Stimulated activated CD8-positive, alpha-beta memory T cell treated with anti-CD3 and anti-CD28 coated beads, Interleukin-2, amount 100 ng/mL, for 48 hours (primary cell): ENCODE measurements at places on chromosomes 6 and 20.

DNA sequence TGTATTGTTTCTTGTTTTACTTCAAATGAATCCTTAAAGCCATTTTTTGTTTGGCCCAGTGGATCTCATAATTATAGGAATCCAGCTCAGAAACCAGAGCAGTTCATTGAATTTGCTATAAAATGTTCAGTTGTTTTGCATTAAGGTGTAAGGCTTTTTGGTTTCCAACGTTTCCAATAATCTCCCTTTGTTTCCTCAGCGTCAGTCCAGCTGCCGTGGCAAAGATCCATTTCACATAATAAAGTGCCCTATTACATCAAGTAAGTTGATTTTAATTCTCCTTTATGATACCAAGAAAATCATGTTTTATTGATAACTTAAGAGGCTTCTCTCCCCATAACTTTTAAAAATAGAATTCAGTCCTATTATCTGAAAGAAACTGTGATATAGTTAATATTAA, 472.6 kb downstream of the UTRN start:
- DNase-seq: no peak

- no peak for DNase-seq
Observed at GRCh38 chr20:7171911-7172310, 404.4 kb downstream of the BMP2 start.

DNA sequence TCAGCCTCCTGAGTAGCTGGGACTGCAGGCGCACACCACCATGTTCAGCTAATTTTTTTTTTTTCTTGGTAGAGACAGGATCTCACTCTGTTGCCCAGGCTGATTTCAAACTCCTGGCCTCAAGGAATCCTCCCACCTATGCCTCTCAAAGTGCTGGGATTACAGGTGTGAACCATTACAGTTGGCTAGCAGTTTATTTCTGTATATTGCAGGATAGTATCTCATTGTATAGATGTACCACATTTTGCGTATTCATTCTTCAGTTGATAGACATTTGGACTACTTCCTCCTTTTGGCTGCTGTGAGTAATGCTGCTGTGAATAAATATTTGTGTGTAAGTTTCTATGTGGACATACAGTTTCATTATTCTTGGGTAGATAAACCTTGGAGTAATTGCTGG, 32.9 kb downstream of the ASXL1 start:
- no peak for DNase-seq

DNA sequence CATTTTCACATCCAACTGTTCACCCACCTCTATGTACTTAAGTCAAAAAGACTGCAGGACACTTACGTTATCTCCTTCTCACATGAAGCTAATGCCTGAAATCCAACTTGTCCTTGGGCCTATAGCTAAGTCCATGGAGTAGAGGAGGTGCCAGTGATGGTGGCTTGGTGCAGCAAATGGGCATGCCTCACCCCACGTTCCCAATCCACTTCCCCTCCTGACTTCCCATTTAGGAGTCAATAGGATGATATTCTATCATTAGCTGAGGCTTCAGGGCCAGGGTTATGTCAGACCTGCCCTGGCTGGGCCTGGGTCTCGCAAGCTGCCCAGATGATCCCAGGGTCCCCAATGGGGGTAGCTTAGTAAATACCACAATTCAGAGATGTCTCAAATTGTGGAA, 410.4 kb downstream of the MAFB start:
- DNase-seq: no peak

DNA sequence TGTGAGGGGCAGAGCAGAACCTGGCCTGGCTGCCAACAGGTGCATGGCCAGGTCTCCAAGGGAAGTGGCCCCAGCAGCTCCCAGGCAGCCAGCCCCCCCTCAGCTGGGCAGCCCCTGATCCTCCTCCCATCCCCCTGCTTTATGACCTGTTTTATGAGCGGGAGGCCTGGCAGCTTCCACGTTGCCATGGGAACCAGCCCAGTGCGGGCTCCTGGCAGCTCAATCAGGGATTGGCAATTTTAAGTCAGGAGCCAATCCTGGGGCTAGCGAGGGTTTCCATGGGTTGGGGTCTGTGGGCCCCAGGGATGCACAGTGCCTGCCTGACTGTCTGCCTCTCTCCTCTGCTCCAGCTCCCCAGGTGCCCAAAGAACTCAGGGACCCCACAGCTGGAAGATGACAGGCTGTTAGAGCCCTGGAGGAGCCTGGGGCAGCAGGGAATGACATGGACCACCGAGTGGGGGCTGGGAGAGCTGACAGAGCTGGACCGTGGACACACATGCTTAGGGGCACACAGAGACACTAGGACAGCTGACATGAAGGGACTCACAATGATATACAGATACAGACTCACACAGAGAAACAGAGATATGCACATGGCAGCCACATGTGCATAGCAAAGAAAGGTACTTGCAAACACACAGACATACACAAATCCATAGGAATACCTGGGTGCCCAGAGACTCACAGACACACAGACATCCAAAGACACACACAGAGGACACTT, 56.5 kb upstream of the SIRPA start:
- no peak for DNase-seq

- no peak for DNase-seq
Observed at GRCh38 chr6:22343864-22344263, 47.0 kb upstream of the PRL start.

GRCh38 chr20:17316316-17317038, 89.6 kb downstream of the PCSK2 start:
- DNase-seq: no peak

DNA sequence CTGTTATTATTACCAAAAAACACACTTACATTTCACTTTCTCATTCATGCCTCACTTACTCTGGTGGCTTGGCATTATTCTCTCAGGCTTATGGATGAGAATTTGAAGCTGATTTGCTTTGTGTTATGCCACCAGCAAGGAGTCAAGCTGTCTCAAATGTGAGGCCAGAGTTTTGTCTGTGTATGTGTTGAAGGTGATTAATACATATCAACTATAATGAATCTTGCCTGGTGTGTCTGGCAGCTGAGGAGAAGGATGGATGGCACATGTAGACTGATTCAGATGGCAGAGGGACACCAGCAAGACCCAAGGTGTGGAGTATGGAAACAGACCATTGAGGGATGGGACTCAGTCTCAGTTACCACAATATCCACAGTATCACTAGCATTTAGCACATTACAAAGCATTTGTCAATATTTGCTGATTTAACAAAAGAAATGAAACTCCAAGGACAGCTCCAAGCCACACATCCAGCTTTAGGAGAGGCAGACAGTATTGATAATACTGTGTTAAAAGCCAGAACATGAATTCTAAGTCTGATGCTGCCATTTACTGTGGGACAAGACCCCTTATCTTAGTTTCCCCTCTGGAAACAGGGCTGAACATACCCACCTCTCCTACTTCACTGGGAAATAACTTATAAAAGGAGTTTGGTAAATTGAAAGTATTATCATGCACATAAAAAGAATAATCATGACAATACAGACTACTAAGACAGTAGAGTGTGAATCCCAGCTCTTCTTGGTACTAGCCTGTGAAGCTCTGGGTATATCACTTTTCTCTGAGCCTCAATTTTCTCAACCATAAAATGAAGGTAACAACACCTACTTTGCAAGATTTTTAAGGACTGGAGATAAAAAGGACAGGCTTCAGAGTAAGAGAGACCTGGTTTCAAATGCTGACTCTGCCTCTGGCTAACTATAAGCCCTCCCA, 11.2 kb downstream of the BCL2L1 start:
- DNase-seq: no peak

- no peak for DNase-seq
Observed at GRCh38 chr6:163841733-163842132, 427.2 kb downstream of the QKI start.

- peak; percentile 11 for DNase-seq
Observed at GRCh38 chr6:151723152-151723551, 84.3 kb upstream of the ESR1 start.

- peak; percentile 50 for DNase-seq
Observed at GRCh38 chr6:29792123-29793035, 35.2 kb upstream of the HLA-G start.

- no peak for DNase-seq
Observed at GRCh38 chr6:19408331-19408730, 428.8 kb upstream of the ID4 start.

GRCh38 chr20:49267327-49267726, 10.5 kb downstream of the ZNFX1 start:
- no peak for DNase-seq

DNA sequence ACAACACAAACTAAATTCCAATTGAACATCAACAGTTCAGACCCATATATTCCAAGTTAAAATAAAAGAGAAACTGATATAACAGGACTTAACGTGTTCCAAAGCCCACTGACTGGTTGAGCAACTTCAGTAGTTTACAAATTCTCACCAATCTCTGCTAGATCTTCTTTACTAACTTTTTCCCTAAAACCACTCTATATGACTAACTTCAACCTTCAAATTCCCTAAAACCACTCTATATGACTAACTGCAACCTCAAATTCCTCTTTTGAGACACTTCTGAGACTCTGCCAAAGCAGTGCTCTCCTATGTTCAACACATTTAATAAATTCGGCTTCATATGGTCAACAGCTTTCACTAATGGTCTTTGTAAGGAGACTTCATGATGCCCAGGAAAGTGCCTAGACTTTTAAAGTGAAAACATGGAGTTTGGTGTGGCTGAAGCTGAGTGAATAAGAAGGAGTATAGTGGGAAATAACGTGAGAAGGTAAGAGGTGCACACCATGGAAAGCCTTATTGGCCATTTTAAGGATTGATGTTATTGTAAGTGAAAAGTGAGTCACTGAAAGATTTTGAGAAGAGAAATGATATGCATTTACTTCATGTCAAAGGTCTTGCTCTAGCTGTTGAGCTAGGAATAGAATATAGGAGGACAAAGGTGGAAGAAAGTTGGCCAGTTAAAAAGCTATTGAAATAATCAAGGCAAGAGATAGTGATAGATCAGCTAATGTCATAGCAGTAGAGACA, 134.0 kb upstream of the HCRTR2 start:
- DNase-seq: no peak

GRCh38 chr6:137365707-137366437, 128.3 kb downstream of the OLIG3 start:
- DNase-seq: no peak

DNA sequence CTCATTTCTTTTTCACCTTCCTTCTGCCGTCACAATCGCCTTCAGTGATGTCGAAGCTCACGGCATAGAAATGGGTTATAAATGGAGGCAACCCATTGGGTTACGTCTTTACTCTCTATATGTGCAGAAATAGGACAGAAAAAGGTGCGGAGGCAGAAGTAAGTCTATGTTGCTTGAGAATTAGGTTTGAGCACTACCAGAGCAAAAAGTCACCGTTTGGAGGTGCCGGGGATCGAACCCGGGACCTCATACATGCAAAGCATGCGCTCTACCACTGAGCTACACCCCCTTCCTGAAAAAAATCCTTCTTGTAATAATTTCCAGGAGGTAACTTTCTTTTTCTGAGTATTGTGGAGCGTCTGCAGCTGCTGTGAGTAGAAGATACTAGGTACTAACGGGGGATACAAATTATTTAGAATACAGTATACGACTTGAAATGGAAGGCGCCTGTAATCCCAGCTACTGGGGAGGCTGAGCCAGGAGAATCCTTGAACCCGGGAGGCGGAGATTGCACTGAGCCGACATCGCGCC, 134.2 kb downstream of the TRIM27 start:
- DNase-seq: peak; percentile 24

DNA sequence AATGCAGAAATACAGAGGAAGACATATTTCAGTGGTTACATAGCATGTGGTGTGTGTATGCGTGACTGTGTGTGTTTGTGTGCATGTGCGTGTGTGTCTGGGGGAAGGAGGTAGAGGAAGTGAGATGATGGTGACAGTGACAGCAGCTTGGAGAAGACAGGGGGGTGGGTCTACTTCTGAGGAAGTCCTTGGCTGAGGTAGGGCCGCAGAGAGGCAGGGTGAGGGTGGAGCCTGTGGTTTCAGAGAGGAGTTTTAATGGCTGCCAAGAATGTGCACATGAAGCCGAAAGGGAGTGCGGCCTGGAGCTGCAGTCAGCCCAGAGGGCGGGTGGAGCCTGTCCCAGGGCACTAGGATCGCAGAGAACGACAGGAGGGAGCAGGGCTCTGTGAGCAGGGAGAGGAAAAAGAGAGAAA, 22.7 kb upstream of the RNF24 start:
- peak; percentile 52 for DNase-seq

- DNase-seq: no peak
Observed at GRCh38 chr20:53636540-53637097, 43.0 kb upstream of the ZNF217 start.
